ENCODE measurements at places on chromosomes 13 and 19.

DNA sequence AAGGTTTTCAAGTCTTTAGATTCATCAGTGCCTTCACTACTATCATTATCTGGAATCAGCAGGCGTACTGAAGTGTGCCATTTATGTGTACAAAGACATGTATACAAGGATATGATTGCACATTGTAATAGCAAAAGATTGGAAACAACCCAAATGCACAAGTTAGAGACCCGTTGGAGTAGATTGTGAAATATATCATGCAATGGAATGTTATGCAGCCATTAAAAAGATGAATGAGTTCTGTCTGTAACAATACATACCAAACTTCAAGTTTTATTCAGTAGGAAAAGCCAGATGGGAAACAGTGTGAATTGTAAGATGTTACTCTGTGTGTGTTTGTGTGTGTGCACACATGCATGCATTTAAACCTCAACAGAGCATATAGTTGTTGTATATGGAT is 97.9 kb downstream of the DGKH start:
- DNase-seq, result no peak

GRCh38 chr13:44404261-44405132 is 30.9 kb downstream of the SERP2 start:
- DNase-seq, result no peak

DNA sequence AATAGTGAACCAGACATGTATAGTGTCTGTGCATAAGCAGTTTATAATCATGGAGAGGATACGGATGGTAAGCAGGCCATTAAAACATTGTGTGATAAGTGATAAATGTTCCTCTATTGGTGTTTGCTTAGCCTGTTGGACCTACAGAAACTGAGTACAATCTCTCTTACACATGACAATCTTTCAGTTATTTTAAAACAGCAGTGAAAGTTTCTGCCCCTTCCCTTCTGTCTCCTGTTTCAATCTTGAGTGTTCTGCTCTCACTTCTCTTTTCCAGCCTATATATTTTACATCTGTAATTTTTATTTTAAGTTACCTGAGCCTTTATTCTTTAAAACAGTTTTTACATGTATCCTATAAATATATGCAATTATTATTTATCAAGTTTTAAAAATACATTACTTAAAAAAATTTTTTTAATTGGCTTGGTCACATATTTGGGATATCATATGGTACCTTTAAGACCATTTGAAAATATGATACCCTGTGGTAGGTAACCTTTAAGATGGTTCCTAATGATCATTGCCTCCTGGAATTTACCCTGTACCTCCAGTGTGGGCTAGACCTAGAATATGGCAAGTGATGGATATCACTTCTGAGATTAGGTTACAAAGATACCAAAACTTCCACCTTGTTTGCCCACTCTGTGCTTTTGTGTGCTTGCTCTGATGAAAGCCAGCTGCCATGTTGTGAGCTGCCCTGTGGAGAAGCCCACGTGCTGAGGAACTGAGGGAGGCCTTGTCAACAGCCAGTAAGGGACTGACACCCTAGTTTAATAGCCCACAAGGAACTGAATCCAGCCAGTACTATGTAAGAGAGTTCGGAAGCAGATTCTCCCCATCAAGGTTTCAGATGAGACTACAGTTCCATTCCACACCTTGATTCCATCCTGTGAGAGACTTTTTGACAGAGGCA is 99.3 kb downstream of the DHRS12 start:
- DNase-seq, result no peak

- no peak for DNase-seq
Observed at GRCh38 chr13:40013554-40013953, 358.1 kb downstream of the COG6 start.

GRCh38 chr19:1177322-1178114 is 3.5 kb upstream of the SBNO2 start:
- peak; percentile 68 for DNase-seq

GRCh38 chr13:98221234-98221633 is 44.2 kb upstream of the RNF113B start:
- no peak for DNase-seq

- no peak for DNase-seq
Observed at GRCh38 chr19:45985321-45985720, 9.9 kb upstream of the CCDC61 start.

DNA sequence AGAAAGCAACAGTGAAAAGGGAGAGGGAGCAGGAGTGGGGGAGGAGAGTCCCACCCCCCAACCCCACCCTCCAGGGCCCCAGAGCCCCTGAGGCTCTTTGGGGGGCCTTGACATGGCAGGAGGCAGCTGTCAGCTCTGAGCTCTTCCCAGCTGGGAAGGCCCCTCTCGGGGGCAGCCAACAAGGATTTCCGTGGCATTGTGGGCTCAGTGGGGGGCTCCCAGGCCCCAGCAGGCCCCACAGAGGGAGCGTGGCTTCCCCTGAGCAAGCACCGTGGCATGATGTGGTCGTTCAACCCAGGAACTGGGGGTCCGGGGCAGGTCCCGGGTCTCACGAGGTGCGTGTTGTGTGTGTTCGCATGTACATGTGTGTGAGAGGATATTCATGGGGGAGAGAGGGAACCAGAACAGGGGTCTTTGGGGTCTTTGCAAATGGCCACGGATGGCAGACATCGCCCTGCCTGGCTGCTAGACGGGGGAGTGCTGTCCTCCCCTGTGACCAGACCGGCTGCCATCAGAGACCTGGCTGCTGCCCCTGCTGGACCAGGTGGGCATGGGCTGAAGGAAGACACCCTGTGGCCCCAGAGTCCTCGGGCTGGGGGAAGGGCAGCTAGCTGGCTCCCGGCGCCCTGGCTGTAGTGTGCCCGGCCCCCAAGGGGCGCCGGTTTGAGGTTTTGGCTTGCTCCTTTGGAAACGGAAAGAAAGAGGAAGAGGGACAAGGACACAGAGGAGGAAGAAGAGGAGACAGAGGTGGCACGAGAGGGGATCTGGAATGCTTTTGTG is 3.7 kb upstream of the AKAP8L start:
- no peak for DNase-seq

- DNase-seq, result no peak
Observed at GRCh38 chr13:46126056-46126455, 21.2 kb upstream of the CPB2 start.
